T-helper 17 cell (primary cell): ENCODE measurements at places on chromosomes 1 and 21.

- DNase-seq: no peak
Observed at GRCh38 chr1:159090286-159091179, 14.0 kb upstream of the AIM2 start.

DNA sequence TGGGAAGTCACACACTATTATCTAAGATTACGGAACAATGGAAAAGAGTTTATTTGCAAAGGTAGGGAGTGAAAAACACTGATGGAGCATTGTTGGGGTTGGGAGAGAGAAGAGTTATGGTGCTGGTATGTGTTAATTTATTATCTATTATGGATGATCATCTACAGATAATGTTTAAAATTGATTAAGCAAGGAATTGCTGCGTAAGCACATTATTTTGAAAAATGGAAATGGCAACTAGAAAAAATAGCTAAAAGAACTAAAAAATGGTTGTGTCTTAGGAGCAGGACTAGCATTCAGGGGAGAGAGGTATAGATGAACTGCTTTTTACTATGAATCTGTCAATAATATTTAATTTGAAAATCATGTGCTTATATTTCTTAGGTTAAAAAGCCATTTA, 16.0 kb upstream of the ACOT11 start:
- no peak for DNase-seq

- DNase-seq: no peak
Observed at GRCh38 chr1:16342331-16343062, 9.8 kb downstream of the FBXO42 start.

DNA sequence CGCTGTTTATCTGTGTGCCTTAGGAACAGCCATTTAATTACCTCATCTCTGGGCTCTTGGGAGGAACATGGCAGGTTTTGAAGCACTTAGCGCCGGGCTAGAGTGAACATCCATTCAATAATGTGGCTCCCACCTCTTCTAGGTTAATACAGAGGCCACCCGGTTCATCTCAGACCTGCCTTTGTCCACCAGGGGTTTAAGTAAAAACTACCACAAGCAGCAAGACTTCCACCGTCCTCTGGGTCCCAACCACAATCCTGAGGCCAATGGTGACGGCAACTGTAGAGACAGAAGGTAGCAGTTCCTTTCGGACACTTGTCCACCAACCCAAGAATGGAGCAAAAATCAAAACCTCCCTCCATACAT, 924 bp upstream of the DDOST start:
- no peak for DNase-seq

DNA sequence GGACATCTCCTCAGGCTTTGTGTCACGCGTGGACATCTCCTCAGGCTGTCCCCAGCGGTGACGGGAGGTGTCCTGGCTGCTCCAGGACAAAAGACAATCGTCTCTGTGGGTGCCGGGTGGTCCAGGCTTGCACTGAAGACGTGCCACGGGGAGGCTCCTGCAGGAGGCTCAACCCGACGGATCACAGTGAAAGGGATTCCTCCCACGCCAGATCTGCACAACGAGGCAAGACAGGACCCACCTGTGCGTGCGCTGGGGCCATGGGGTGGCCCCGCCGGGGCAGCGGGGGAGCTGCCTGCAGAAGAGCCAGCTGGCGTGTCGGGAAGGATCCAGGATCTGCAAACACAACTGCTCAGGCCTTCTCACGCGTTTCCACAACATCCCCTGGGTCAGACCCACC, 18.8 kb upstream of the ARHGEF16 start:
- no peak for DNase-seq

DNA sequence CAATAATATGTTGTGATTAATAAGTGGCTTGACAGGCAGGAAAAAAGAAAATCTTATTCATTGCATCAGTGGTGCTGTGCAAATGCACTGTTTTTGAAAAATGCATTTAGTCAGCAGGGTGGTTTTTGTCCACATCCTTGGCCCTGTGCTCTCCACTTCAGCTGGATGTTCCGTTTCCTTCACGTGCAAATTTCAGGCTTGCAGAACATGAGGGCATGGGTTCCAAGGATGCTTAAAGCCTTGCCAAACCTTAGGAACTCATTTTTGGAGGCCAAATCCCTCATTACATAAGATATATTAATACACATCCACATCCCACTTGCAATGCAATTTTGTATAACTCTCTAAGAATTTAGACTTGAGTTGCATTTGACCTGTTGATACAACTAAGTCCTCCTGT, 410.1 kb downstream of the PRDM2 start:
- no peak for DNase-seq

- DNase-seq: no peak
Observed at GRCh38 chr21:41536076-41536826, 28.3 kb upstream of the TMPRSS2 start.

GRCh38 chr1:200775850-200776249, 37.2 kb downstream of the CAMSAP2 start:
- DNase-seq: no peak

GRCh38 chr1:164802529-164803282, 243.7 kb downstream of the PBX1 start:
- DNase-seq: no peak

GRCh38 chr1:64042331-64043100, 160.9 kb upstream of the UBE2U start:
- no peak for DNase-seq

DNA sequence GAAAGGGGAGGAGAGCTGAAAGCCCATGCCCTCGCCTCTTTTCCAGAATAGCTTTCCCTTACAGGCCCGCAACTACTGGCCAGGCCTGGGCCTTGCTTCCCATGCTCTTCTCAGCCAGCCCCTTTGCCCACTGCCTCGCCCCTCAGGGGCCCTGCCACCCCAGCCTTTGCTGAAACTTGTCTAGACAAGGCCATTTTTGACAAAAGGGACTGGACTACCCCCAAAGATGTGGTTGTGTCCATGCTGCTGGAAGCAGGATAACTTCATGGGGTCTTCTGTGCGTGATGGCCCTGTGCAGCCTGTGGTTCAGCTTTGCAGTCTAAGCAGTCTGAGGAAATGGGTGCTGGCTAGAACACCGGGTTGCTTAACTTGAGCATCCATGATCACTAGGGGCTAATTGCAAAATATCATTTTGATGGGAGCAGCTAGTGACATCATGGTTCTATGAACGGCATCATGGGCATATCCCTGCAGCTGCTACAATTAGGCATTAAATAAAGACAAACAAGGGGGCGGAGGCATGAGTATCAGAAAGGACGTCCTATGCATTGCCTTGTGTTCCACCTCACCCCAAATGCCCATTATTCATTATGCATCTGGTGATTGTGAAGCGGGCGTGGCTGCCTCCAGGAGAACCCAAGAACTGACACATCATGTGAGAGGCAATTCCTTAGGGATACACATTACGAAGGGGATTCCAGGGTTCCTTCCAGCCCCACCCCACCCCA, 36.8 kb downstream of the NTPCR start:
- no peak for DNase-seq

GRCh38 chr1:101382135-101382534, 145.3 kb downstream of the S1PR1 start:
- DNase-seq: no peak

DNA sequence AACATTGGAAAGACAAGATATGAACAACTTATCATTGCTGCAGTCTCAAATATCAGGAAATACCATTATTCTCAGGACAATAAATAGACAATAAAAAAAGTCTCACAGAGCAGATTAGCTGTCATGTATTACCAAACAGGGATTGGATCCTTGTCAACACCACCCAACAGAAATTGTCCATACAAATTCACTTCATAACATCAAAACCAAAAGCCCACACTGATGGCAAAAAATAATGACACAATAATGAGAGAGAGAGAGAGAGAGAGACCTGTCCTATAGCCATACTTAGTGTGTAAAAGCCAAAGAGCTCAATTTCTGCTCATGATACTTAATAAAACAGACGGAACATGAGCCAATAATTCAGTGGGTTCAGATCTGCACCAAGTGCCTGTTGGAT, 96.5 kb downstream of the PPIAL4G start:
- no peak for DNase-seq

DNA sequence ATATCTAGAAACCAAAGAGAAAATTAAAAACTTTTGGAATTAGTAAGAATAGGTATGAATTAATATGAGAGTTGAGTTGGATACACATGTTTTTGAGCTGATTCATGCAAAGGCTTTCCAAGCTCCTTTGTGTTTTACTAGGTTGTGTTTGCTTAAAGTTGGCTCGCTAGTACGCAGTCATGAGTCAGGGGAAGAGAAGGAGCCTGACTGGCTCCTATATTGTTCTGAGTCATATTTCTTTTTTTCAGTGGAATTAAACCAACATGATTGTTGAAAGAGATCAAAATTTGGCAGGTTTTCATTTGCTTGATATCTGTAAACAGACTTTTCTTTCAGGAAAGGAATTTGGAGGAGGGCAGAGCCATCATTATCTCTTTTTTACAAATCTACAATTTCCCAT, 66.7 kb downstream of the MAGI3 start:
- no peak for DNase-seq

GRCh38 chr1:167668108-167668507, 38.1 kb downstream of the RCSD1 start:
- no peak for DNase-seq

DNA sequence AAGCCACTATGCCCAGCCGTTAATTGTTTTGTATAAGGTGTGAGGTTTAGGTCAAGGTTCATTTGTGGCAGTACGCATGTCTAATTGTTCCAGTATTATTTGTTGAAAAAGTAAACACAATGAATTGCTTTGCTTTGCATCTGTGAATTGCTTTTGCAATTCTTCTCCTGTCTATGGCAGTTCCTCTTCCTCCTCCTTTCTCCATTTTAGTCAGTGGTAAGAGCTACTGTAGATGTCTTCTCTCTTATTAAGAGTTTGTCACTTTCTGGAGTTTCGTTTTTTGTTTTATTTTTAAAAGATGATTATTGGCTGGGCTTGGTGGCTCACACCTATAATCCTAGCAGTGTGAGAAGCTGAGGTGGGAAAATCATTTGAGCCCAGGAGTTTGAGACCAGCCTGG, 29.2 kb downstream of the C1orf185 start:
- no peak for DNase-seq

DNA sequence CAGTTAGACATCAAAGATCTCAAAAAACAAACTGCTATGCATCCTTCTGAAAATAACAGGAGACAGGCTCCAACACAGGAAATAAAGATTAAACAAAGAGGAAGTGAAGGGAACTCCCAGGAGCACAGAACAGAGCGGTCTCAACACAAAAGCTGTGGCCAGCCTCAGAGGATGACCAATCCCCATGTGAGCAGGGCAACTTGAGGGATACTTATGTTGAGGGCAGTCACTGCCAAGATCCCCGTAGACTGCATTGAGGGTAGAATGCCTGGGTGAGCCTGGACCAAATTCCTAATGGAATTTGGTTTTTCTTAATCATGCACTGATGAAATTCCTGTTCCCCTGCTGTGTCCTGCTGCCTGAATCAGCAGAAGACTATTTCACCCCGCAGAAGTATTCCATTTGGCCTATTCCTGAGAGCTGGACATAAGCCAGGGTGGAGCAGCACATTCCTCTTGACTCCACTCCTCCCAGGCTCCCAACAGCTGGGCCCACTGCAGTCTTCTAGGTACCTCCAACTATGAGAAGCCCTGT, 49.0 kb downstream of the JAK1 start:
- no peak for DNase-seq

DNA sequence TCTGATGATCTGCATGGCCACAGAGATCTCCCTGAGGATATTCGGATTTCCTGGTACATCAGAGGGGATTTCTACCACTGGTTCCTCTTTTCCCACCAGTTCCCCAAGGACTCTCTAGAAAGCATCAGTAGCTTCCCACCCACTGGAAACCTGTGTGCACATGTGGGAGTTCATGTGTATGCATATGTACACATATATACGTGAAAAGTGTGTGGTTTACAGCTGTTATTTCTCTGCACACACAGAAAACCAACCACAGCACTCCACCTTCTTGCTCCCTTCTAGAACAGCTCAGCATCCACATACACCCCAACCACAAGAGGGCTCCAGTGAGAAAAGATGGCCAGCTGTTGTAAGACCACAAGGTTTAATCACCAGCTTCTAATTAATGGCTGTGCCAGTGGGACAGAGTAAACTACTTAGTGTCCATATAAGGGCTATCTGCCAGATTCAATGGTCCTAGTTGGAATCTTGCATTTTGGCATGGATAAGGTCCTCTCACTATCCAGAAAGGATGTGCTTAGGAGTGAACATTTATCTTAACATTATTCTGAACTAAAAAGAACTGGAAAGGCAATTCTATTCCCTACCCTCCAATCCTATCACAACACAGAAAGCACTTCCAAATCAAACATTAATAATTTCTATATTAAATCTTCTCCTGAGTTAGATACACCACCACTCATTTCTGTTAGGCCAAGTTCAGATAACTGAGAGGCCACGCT, 24.1 kb downstream of the GPR3 start:
- no peak for DNase-seq

DNA sequence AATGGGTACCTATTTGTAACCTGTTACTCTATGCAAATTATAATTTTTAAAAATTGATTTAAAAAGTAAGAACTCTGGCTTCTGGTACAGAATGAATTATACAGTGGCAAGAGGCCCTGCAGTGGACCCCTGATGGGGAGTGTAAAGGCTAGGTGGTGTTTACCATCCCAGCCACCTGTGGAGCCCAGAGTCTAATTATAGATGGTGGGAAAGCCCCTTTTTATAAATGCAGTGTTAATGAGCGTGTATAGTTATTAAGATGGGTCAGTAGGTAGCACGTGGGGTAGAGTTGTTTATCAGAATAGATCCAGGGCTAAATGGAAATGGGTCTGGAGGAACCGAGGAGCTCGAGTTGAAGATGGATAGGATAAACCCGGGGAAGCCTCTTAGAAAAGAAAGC, 13.9 kb upstream of the PRELP start:
- DNase-seq: no peak

- DNase-seq: no peak
Observed at GRCh38 chr1:155646307-155646706, 36.3 kb downstream of the MSTO1 start.

- DNase-seq: no peak
Observed at GRCh38 chr1:187262731-187263130, 434.0 kb downstream of the PLA2G4A start.

GRCh38 chr21:20822666-20823065, 175.5 kb upstream of the NCAM2 start:
- DNase-seq: no peak

- DNase-seq: no peak
Observed at GRCh38 chr21:32794644-32795079, 23.1 kb upstream of the PAXBP1 start.

- no peak for DNase-seq
Observed at GRCh38 chr1:167943541-167943940, 6.7 kb upstream of the MPC2 start.

DNA sequence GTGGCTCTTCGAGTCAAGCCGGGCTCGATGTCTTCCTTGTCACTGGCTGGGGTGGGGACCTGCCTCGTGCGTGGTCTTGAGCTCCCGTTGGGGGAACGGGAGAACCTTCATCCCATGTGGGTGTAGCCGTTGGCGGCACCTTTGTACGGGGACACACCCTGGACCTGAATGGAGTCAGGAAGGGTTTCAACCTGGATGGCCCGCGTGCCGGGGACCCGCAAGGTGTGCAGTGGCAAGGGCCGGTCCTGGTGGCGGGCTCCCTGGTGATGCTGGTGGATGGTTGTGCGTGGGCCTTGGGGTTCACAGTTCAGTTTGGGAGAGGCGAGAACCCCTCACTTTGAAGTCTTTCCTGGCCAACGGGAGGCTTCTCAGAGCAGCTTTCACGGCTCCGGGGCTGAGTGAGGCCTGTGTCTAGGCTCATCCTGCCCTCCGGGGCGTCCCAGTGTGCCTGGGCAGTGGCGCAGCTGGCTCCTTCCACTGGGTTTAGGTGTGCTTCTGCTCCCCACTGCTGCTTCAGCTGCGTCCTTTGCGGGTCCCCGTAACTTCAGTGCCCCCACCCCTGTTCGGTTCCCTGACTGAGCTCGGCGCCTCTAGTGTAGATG, 11.4 kb downstream of the SKI start:
- no peak for DNase-seq
